PC-9 (cell line): ENCODE measurements at places on chromosomes 1 and 21.
A peak's percentile ranks its signal among the peaks of the same experiment; 100 is the strongest.

DNA sequence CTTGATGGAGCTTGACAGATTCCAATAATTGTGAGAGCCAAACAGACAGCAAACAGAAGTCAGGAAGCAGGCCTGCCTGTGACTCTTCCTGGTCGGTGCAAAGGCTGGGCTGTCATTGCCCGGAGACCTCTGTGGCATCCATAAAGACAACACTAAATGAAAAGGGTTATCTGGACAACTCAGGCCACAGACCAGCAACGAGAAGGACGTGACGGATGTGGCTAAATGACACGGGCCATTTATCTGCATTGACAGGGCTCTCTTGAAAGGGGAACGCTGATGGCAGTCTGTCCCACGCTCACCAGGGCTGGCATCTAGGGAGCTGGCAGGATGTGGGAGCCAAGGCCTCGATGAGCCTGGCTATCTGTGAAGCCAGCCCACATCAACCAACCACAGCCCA lies 35.0 kb downstream of the HMGB4 start:
- no peaks in the 10 kb centered on the region for H3K36me3 ChIP-seq
- no peaks in the 10 kb centered on the region for H3K4me1 ChIP-seq
- no peak overlapping the region for H3K27ac ChIP-seq
- DNase-seq, result no peak
- no peak overlapping the region for H3K4me3 ChIP-seq

DNA sequence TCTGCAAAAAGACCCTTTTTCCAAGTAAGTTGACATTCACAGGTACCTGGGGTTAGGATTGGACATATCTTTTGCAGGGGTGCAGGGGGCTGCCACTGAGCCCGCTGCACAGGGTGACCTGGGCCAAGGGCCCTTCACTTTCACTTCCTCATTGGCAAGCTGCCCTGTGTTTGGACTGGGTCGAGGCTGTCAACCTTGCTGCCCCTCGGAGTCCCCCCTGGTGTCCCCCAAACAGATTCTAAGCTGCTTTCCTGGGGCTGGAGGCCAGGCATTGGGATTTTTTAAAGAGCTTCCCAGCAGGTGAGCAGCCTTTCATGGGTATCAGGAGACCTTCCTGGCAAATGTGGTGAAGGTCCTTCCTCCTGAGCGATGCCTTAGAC lies 7.9 kb upstream of the UMODL1 start:
- H3K4me3 ChIP-seq, result no peak overlapping the region
- H3K36me3 ChIP-seq, result no peaks in the 10 kb centered on the region
- H3K27ac ChIP-seq, result no peak overlapping the region
- no peak for DNase-seq

- no peak for DNase-seq
- peaks cover 63% of the 10 kb centered on the region for H3K27me3 ChIP-seq
- no peak overlapping the region for H3K27ac ChIP-seq
- H3K4me3 ChIP-seq, result no peak overlapping the region
- no peaks in the 10 kb centered on the region for H3K36me3 ChIP-seq
- H3K4me1 ChIP-seq, result no peaks in the 10 kb centered on the region
Observed at GRCh38 chr1:226589008-226589733, 40.6 kb downstream of the STUM start.

- no peak for DNase-seq
- peaks cover 71% of the 10 kb centered on the region for H3K27me3 ChIP-seq
- no peak overlapping the region for H3K4me3 ChIP-seq
- H3K27ac ChIP-seq, result no peak overlapping the region
- no peaks in the 10 kb centered on the region for H3K36me3 ChIP-seq
Observed at GRCh38 chr1:154837672-154838171, 32.4 kb downstream of the KCNN3 start.

DNA sequence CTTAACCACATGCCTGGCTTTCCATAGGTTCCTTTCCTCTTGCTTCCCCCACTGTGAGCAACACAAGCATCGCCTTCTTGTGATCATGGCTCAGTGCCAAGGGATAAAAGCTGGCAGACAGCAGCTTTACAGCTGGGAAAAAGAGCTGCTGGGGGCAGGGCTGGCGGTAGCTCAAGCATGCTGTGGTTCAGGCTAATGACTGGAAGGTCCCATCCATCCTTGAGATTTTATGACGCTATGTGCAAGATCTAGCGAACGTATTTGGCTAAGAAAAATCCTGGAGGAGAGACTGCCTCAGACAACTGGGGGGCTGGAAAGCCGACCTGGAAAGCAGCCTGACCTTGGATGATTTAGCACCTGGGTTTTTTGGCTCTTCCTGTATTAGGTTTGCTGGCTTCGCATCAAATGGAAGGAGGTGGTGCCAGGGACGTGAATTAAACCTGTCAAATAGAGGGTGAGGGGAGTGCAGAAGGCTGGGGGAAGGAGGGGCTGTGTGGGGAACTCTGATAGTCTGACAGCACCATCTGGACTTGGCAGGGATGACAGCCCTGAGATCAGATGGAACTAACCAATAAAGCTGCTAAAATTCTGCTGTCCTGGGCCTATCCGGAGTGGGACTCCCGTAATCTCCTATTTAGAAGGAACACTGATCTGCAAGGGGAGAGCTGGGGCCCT lies 34.8 kb downstream of the ZMYND12 start:
- H3K4me1 ChIP-seq, result peaks cover 10% of the 10 kb centered on the region
- no peaks in the 10 kb centered on the region for H3K36me3 ChIP-seq
- no peak for DNase-seq
- no peaks in the 10 kb centered on the region for H3K27me3 ChIP-seq

DNA sequence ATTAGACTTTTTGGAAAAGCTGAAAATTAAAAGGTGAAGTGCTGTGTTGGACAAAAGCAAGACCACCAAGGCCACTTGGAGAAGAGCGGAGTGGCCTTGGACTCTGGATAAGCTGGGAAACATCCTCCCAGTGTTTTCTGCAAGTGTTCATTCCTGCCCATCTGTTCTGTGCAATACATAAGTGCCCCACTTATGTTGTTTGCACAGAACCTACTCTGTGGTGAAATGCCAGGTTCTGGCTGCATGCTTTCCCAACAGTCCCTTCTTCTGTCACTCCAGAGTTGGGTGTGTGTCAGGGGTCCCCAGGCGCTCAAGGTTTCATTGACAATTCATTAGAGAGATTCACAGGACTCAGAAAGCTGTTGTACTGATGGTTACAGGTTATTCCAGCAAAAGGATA lies 30.3 kb downstream of the NHLH2 start:
- no peaks in the 10 kb centered on the region for H3K36me3 ChIP-seq
- H3K27me3 ChIP-seq, result no peaks in the 10 kb centered on the region
- no peaks in the 10 kb centered on the region for H3K4me1 ChIP-seq
- H3K4me3 ChIP-seq, result no peak overlapping the region

DNA sequence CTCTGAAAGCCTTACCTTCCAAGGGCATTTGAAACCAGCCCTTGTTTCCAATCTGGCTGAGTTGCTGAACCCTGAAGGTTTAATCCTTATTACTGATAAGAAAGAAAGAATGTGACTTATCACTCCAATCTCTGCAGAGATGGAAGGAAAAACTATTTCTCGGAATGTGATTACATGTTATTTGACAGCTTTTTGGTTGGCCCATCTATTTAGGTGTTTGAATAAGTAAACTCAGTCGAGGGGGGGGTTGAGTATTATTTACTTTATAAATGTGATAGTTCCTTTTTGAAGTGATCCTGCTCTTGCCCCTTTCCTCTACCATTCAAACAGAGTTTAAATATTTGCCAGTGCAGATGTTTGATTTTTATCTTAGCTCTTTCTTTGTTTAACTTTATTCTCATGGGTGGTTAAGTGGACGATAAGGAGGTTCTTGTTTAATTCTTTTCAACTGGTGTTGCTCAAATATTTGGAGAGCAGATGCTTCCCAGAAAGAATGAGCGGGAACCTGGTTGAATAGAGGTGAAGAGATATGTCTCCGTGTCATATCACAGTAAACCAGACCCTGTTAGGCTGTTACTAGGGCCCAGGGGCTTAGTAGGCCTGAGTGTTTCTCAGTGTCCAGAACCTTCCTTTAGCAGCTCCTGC lies 126.1 kb downstream of the CACHD1 start:
- no peaks in the 10 kb centered on the region for H3K27me3 ChIP-seq
- no peaks in the 10 kb centered on the region for H3K36me3 ChIP-seq
- H3K4me3 ChIP-seq, result no peak overlapping the region
- H3K4me1 ChIP-seq, result peaks cover 36% of the 10 kb centered on the region

DNA sequence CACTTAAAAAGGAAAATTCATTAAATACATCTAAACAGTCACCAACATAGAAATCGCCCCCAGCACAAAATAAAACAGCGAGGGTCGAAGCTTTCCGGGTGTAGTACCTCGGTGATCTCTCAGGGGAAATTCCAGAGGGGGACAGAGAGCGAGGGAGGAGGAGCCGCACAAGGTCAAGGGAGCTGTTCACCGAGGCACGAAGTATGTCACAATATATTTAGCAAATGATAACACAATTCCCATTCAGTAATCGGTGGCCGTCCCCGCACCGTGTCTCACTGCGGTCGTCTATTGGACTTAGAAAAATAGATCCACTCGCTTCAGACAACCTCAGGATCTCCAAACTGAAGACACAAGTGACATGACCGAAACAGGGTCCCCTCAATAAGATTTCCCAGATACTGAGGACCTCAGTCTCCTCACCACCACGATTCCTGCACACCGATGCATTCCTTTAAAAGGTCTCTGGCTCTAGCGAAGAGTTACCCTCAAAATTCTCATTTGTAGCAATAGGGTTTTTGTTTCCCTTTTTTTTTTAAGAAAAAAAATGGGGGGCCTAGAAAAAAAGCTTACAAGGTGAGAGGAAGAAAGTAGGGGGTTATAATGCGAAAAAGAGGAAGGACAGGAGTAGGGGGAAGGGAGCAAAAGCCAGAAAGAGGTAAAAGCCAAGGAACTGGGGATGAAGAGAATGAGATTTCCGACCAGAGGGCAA lies 1.1 kb downstream of the LPGAT1 start:
- H3K4me3 ChIP-seq, result peak overlapping the region; percentile 75
- H3K27ac ChIP-seq, result no peak overlapping the region
- H3K27me3 ChIP-seq, result no peaks in the 10 kb centered on the region
- H3K36me3 ChIP-seq, result peaks cover 8% of the 10 kb centered on the region

GRCh38 chr1:202167708-202168415 lies 7.5 kb upstream of the PTPN7 start:
- peaks cover 7% of the 10 kb centered on the region; the same call in 1 of the 2 replicates for H3K27me3 ChIP-seq
- no peaks in the 10 kb centered on the region for H3K36me3 ChIP-seq
- no peak for DNase-seq
- no peaks in the 10 kb centered on the region for H3K4me1 ChIP-seq
- H3K27ac ChIP-seq, result no peak overlapping the region
- no peak overlapping the region for H3K4me3 ChIP-seq

DNA sequence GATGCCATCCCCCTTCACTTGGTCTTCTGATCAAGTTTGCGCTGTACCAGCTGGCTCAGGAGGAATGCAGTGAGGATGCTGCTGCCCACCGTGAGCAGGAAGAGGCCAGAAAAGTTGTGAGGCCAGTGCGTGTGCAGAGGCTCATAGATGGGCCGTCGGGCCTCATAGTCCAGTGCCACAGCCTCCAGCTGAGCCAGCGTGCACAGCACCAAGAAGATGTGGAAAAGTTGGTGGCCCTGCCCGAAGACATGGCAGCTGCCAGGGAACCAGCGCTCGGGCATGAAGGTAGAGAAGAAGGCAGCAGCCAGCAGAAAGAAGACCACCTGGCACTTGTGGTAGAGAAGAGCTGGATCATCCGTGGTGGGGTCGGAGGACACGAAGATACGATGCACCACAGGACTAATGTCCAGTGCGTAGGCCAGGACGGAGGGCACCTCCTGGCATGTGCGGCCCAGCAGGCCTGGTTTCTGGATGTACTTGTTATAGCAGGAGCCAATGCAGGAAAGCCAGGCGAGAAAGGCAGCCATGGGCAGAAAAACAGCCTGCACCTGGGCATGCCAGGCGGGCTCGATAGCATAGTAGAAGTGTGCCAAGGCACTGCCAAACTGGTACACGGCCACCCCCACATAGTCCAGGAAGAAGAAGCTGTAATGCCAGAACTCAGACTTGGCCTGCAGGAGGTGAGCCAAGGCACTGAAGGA lies 3.7 kb upstream of the AUNIP start:
- H3K36me3 ChIP-seq, result no peaks in the 10 kb centered on the region
- no peak overlapping the region for H3K4me3 ChIP-seq
- H3K4me1 ChIP-seq, result peaks cover 7% of the 10 kb centered on the region
- DNase-seq, result no peak
- H3K27me3 ChIP-seq, result no peaks in the 10 kb centered on the region

DNA sequence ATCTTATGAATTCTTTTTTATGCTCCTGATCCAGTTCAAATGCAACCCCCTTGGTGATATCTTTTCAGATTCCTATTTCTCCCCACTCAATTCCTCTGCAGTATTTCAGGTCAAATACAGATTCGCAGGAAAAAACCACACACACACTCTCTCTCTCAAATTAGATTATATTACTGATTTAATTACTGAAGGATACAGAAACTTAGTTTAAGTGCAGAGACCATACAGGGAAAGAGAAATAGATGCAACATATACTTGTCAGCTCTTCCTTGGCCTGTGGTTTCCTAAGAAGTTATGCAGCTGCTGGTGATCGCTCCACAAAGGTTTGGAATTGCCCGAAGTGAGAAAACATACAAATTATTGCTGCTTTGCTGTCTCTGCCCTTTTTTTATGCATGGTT lies 400.9 kb downstream of the AGBL4 start:
- H3K4me3 ChIP-seq, result no peak overlapping the region
- H3K27ac ChIP-seq, result no peak overlapping the region

DNA sequence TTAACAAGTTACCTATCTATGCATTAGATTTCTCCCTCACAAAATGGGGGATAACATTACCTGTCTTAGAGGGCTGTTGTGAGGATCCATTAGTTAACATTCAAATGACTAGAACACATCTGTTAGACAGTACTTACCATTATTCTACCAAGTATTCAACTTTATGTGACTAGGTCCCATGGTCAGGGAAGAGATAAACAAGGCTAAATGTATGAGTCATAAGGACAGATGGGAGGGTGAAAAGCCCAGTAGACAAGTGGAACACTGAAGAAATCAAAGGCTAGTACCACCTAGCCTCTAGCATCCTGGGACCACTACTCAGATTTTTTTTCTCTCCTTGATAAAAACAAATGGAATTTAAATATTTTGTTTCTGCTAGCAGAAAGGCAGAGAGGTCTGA lies 9.0 kb upstream of the VHLL start:
- DNase-seq, result no peak
- no peak overlapping the region for H3K27ac ChIP-seq
- no peaks in the 10 kb centered on the region for H3K4me1 ChIP-seq
- peaks cover 21% of the 10 kb centered on the region for H3K36me3 ChIP-seq

GRCh38 chr1:184254849-184255248 lies 132.0 kb upstream of the C1orf21 start:
- no peak overlapping the region for H3K27ac ChIP-seq
- DNase-seq, result no peak
- no peaks in the 10 kb centered on the region for H3K36me3 ChIP-seq
- no peaks in the 10 kb centered on the region for H3K4me1 ChIP-seq
- no peaks in the 10 kb centered on the region; the same call in 1 of the 2 replicates for H3K27me3 ChIP-seq

DNA sequence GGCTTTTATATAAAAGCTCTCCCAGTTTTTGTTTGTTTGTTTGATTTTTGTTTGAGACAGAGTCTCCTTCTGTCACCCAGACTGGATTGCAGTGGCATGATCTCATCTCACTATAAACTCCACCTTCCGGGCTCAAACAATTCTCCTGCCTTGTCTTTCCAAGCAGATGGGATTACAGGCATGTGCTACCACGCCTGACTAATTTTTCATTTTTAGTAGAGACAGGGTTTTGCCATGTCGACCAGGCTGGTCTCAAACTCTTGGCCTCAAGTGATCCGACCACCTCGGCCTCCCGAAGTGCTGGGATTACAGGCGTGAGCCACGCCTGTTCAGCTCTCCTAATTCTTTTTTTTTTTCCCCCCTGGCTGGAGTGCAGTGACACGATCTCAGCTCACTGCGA lies 4.4 kb downstream of the PCAT6 start:
- no peaks in the 10 kb centered on the region for H3K36me3 ChIP-seq
- DNase-seq, result no peak
- no peaks in the 10 kb centered on the region for H3K27me3 ChIP-seq

GRCh38 chr1:163178628-163179027 lies 24.1 kb downstream of the RGS5 start:
- no peak overlapping the region for H3K27ac ChIP-seq
- H3K4me1 ChIP-seq, result no peaks in the 10 kb centered on the region
- DNase-seq, result no peak
- H3K36me3 ChIP-seq, result no peaks in the 10 kb centered on the region
- no peaks in the 10 kb centered on the region for H3K27me3 ChIP-seq
